Ecto neural progenitor cell (in vitro differentiated cells): ENCODE measurements at places on chromosomes 6 and 20.
A peak's percentile ranks its signal among the peaks of the same experiment; 100 is the strongest.

DNA sequence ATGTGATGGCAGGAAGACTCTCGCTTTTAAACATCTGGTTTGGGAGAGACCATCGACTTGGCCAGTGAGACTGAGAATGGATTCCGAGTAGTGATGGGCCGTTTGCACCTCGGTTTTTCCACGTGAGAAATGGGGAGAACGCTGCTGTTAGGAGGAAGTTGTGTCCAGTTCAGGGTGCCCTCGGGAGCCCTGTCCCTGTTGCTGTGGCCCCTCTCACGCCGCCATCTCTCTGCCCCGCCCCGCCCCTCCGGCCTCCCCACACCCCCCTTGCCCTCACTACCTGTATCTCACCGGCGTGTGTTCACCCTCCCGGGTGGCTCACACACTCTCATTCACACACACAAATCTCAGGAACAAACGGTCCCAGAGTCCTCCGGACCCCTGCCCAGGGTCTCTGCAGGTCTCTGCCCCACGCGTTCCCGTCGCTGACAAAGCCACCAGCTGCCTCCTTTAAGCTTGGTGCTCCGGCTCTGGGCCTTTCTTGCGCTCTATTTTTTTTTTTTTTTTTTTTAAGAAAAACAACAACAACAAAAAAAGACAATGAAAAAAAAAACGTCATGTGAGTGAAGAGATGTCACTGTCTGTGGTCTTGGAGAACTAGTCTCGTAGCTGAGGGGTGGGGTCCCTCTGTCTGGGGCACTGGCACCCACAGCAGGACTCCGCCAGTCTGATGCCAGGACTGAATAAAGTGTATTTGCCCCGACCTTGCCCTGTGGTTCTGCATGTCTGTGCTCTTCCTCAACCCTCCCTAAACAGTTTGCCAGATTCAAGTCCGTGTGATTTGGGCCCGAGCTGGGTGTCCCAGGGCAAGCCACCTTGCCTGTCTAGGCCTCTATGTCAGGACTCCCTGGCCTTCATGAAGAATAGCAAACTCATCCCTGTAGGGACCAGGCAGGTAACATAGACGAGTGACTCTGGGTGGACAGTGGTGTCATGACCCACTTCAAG lies 2.9 kb downstream of the SOX12 start:
- no peak for DNase-seq

GRCh38 chr6:23534351-23534750 lies 591.7 kb upstream of the NRSN1 start:
- no peak for DNase-seq

DNA sequence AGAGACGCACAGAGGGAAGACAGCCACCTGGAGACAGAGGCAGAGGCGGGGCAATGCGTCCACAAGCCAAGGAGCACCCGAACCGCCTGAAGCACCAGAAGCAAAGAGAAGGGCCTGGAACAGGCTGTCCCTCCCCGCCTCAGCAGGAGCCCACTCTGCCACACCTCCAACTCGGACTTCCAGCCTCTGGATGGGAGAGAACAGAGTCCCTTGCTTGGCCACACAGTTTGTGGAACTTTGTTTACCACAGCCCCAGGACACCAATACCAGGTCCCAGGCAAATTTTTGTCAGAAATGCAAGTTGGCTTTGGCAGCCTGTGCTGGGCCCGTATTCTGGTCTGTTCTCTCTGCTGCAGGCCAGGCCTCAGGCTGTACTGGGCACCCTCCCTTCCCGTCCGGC lies 87.5 kb upstream of the RPS6KA2 start:
- DNase-seq = no peak

GRCh38 chr6:125300992-125301434 lies 754 bp downstream of the HDDC2 start:
- no peak for DNase-seq

DNA sequence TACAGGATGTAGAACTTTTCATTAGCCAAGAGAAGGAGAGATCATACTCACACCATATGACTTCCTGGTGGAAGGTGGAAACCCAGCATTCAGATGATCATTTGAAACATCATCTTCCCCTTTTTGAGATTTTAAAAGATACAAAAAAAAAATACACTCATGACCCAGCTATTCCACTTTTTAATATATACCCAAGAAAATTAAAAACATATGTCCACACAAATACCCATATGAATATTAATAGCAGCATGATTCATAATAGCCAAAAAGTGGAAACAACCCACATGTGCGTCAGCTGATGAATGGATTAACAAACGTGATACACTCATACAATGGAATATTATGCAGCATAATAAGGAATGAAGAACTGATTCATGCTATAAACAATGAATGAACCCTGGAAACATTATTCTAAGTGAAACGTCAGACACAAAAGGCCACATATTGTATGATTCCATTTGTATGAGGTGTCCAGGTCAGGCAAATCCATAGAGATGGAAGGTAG lies 130.0 kb upstream of the SGK1 start:
- DNase-seq = no peak

DNA sequence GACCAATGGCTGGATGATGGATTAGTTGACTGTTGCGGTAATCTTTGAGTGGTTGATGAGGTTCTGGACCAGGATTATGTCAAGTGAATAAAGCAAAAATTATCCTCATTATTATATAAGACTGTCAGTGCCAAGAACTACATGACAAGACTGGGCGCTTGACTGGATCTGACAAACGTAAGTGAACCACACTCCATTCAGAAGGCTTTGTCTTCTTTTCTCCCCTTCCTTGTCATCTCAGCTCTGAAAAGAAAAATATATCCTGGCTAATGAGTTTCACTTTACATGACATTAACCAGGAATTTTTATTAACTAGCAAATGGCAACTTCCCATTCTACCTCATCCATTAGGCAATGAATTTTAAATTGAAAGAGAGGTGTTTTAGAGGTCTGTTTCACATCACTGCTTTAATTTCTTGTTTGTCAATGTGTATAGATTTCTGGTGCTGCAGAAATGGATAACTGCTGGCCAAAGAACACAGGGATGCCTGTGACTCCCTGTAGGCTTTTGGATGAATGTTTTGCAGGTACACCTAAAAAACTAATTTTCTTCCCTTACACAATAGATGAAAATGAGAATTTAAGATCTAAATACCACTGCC lies 150.1 kb downstream of the ELOVL4 start:
- no peak for DNase-seq

- no peak for DNase-seq
Observed at GRCh38 chr6:164700497-164700896, 608.9 kb downstream of the C6orf118 start.

DNA sequence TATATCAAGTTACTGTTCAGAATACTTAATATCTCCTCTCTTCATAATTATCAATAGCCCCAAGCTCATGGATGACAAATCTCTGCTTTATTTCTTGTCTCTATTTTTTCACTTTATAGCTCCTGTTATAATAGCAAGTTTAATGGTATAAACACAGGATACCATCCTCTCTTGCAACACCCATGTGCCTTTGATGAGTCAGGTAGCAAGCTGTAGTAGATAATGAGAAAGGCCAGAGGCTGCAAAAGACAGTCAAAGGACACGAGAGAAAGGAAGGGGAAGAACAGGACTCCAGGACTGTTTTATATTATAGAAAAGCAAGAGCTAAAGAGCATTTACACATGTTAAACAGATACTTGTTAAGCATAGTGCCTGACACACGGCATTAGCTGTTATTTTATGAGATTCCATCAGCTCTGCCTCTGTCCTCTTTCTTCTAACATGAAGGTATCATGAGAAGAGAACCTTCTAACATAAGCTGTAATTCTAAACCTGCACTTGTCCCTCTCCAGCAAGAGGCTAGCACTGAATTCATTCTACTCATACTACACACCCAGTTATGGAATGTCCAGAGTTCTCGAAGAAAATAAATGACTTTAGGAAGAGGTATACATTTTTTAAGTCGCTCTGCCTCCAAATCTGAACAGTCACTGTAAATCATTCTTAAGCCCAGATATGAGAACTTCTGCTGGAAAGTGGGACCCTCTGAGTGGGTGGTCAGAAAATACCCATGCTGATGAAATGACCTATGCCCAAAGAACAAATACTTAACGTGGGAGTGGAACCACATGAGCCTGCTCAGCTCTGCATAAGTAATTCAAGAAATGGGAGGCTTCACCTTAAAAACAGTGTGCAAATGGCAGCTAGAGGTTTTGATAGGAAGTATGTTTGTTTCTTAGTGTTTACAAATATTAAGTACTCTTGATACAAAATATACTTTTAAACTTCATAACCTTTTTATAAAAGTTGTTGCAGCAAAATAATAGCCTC lies 45.0 kb downstream of the NT5E start:
- no peak for DNase-seq

- DNase-seq = no peak
Observed at GRCh38 chr6:138970856-138971425, 17.1 kb downstream of the REPS1 start.

DNA sequence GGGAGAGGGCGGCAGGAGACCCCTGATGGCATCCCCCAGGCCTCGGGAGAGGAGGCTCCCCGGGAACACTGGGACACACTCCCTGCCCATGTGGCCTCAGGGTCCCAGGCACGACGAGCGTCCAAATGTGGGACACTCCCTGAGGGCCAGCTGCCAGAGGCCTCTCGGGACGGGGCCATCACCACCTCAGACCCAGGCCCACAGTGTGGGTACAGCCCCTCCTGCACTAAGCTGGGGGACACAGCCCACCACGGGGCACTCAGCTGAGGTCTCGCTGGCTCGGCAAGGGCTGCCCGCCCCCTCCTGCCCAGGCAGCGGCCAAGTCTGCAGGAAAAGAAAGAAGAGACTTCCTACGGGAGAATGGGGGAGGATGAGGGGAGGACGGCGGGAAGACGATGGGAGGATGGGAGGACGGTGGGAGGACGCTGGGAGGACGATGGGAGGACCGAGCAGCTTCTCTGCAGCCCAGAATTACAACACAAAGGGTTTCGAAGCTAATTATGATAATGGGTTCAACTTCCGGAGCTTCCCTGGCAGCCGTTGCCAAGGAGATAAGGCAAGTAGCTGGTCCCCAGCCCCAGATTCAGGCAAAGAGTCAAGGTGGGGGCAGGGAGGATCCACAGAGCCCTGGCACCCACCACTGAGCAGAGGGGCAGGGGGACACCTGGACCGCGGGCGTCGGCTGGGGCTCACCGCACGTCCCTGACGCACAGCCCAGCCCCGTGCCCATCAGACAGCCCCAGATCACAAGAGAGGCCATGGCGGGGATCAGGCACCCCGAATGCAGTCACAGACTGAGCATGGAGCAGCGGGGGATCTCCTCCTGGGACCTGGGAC lies 17.5 kb downstream of the KCNQ2 start:
- no peak for DNase-seq

GRCh38 chr6:49570474-49571079 lies 20.1 kb downstream of the C6orf141 start:
- no peak for DNase-seq

GRCh38 chr6:47919875-47920274 lies 138.0 kb downstream of the OPN5 start:
- no peak for DNase-seq

DNA sequence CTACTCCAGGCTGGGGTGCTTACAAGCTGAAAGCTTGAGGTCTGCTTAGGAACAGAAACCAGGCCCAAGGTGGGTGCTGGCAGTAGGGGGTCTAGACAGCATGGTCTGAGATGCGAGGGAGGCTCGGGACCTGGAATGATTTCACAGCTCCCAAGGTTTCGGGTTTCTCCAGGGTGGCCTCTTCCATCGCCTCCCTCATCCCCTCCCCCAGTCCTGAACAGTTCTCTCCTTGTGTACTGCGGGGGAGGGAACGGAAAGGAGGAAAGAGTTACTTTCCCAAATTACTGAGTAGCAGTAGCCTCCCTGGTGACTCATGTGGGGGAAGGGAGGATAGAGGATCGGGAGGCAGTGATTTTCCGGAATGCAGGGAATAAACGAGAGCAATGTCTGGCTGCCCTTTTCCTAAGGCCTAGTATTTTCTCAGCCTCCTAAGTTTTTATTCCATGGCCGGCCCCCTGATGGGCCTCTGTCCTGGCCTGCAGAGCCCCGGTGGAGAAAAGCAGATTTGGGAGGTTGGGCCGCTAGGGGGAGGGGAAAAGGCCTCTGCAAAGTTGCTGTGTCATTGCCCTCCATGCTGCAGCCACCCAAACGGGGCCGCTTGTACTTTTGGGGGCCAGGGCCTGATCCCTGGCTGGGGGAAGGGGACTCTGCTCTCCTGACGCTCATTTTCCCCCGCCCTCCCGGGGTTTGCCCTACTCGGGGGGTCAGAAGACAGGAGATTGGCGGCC lies 1.5 kb downstream of the BRD2 start:
- peak; percentile 87 for DNase-seq

- DNase-seq = no peak
Observed at GRCh38 chr20:54585217-54585616, 109.8 kb downstream of the DOK5 start.

DNA sequence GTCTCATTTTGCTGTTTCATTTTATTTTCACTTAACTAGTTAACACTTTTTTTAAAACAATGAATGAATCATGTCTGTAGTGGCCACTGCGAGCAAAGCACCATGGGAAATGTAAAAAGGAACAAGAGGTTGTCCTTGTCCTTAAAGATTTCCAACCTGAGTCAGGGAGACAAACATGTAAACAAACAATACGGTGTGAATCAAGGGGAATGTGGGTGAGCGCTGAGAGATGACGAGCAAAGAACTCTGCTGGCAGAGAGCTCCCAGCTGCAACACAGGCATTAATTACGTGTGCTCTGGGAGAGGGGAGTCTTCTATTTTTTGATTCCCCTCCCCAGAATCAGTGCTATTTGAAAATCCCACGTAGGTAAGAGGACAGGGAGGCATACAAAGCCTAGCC lies 84.3 kb downstream of the ATXN1 start:
- no peak for DNase-seq

GRCh38 chr6:110055387-110055735 lies 77.2 kb downstream of the GPR6 start:
- DNase-seq = no peak

DNA sequence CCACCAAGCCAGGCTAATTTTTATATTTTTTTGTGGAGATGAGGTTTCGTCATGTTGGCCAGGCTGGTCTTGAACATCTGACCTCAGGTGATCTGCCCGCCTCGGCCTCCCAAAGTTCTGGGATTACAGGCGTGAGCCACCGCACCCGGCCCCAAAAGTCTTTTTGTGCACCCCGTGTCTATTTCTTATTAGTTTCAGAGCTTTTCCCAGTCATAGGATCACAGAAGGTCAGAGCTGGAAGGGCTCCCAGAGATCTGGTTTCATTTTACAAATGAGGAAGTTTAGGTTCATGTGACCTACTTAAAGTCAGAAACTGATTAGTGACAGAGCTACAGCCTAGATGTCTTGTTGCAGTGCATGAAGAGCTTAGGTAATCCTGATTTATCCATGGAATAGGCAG lies 1.6 kb upstream of the OGFRL1 start:
- no peak for DNase-seq

DNA sequence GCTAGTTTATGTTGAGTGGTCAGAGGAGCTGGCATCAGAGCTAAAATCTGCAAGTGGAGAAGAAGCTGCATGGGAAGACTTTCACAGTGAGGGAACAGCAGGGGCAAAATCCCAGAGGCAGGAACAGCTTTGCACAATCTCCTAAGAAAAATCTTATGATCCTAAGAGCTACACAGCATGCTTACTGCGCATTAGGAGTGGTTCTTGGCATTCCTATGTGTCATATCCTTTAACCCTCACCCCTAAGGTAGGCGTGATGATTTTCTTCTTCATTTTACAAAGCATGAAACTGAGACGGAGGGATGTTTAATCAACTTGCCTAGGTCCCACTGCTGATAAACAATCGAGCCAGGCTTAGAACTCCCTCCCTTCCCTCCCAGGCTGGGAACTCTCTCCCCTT lies 313.6 kb upstream of the SULF2 start:
- DNase-seq = no peak
